ENCODE measurements at places on chromosomes 7 and 10.

GRCh38 chr7:101717628-101718357 is 88.7 kb upstream of the MYL10 start:
- DNase-seq, result no peak

- no peak for DNase-seq
These were observed 174.8 kb downstream of the CELF2 start for GRCh38 chr10:11192304-11193000.

DNA sequence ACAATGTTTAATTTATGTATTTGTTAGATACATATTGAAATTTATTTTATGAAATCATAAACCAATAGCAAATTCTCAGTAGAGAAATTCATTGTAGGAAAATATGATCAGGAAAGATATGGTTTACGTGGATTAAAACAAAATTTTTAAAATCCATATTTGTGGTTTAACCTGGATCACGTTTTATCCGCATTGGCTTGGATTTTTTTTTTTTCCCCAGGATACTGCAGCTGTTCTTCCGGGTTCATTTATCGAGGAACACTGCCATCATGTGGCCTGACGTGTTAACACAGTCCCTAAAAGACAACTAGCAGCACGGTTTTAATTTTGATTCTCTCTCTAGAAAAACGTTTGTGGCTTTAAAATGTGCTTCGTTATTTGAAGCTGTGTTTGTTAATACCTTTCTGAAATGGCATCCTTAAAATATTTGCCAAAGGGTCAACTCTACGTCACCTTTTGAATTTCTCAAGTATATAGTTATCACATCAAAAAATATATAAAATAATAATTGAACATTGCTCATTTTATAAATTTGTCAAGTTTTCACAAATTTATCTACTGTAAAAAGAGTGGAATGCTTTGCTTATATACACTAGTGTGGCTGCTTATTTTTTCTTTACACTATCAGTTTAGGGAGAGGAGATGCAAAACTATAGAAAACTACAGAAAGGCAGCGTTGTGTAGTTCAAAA is 8.7 kb upstream of the ASB4 start:
- peak; percentile 35 for DNase-seq

DNA sequence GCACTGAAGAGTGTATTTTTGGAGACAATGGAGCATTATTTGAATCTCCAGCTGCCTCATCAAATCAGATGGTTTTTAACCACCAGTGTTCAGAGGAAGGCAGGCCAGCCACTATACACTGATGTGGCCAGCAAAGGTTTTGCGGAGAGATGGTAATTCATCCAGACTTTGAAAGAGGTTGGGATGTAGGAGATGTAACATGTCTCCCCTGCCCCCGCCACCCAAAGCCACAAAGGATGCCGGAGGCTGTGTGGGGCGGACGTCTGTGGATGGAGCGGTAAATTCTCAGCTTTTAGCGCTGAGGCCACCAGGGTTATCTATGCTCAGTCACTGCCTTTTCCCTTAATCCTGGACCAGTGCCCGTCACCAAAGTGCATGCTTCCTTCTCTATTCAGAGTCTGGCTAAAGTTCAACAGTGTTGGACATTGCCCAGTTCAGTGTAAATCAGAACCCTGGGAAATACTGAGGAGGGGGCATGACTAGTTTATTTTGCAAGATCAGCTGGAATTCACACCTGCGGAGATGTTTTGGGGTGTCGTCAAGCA is 3.7 kb upstream of the TRIP6 start:
- DNase-seq, result no peak

All from central memory CD4-positive, alpha-beta T cell (primary cell).